Gastrocnemius medialis (tissue), 4 donors: ENCODE measurements at places on chromosomes 6 and 20. TPM values are rescaled to one million over a fixed set of nuclear protein-coding genes. Genes with fewer than 3 reads are reported as not detected.

DNA sequence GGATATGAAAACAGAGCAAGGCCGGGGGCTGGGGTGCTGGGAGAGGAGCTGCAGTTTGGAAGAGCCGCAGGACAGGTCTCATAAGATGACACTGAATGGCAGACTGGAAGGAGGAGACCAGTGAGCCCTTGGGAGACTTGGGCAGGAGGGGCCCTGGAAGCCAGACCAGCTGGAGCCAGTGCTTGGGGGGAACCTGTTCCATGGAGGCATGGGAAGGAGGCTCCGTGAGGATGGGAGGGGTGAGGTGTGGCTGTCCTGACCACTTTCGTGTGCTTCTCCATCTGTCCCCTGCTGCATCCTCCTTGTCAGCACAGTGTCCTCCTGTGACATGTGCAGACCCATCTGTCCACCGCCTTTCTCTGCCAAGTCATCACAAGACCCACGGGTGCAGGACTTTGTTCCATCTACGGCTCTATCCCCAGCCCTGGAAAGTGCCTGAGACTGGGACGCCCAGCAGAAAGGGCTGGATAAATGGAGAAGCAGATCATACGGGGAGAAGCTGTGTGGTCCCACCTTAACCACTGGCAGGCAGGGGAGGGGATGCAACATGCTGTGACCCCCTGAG lies 84.8 kb upstream of the MPC1 start:
- no peaks in the 10 kb centered on the region for H3K36me3 ChIP-seq
- no peak overlapping the region for H3K27ac ChIP-seq
- no peak overlapping the region for H3K4me3 ChIP-seq
- no peaks in the 10 kb centered on the region for H3K27me3 ChIP-seq

DNA sequence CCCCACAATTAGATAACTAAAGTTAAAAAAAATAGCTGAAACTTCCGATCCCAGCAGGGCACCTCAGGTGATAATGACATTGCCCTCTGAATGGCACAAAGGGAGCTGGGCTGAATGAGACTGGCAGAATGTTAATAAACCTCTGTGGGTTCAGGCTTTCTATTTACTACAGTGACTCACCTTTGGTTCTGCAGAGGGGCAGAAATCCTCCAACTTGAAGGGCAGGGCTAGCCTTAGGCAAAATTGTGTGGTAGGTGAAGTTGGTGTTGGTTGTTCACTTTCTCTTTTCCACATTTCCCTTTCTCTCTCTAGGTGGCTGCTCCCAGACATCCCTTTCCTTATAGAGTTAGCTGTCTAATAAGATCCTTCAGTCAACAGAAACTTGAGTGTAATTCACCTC lies 625.2 kb downstream of the EPM2A start:
- no peaks in the 10 kb centered on the region for H3K36me3 ChIP-seq
- H3K4me3 ChIP-seq = no peak overlapping the region
- no peak for DNase-seq
- no peak overlapping the region for H3K27ac ChIP-seq

- no peak overlapping the region for H3K27ac ChIP-seq
- H3K27me3 ChIP-seq = no peaks in the 10 kb centered on the region
- DNase-seq = no peak
- no peaks in the 10 kb centered on the region for H3K4me1 ChIP-seq
- no peaks in the 10 kb centered on the region for H3K36me3 ChIP-seq
- no peak overlapping the region for H3K4me3 ChIP-seq
Measured at GRCh38 chr20:32965581-32966373, 38.5 kb downstream of the SUN5 start.

DNA sequence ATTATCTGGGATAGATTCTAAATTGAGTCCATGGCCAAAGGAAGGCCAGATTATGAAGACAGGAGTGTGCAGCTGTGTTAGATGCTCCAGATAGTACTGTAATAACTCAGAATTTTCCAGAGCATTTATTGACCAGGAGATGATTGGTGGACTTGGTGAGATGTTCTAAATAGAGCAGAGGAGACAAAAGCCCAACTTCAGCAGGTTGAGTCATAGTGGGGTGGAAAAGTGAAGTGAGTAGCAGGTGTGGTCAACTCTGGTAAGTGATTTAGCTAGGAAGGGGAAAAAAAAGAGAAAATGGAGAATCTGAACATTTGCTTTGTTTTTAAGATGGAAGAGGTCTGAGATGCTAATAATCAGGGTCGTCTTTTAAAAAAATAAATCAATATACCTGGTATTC lies 227.4 kb downstream of the TMEM200A start:
- no peak overlapping the region for H3K4me3 ChIP-seq
- H3K4me1 ChIP-seq = no peaks in the 10 kb centered on the region
- DNase-seq = no peak
- H3K36me3 ChIP-seq = no peaks in the 10 kb centered on the region
- no peaks in the 10 kb centered on the region for H3K27me3 ChIP-seq
- H3K27ac ChIP-seq = no peak overlapping the region

DNA sequence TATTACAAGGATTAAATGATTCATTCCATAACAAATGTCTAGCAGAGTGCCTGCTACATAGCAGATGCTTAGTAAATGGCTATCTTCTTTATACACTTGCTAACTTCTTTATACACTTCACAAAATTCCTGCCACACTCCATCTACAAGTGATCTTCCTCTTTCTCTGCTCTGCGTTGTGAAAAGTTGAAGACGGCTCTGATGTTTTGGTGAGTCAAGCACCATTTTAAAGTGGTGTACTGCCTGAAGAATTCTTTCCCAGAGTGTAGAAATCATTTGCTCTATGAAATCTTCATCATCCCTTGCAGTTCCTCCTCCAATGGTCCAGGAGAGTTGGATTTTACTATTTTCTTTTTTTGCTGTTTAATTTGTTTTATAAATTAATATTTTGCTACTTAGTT lies 74.9 kb downstream of the TNFAIP3 start:
- no peaks in the 10 kb centered on the region for H3K4me1 ChIP-seq
- H3K27ac ChIP-seq = no peak overlapping the region
- H3K4me3 ChIP-seq = no peak overlapping the region

DNA sequence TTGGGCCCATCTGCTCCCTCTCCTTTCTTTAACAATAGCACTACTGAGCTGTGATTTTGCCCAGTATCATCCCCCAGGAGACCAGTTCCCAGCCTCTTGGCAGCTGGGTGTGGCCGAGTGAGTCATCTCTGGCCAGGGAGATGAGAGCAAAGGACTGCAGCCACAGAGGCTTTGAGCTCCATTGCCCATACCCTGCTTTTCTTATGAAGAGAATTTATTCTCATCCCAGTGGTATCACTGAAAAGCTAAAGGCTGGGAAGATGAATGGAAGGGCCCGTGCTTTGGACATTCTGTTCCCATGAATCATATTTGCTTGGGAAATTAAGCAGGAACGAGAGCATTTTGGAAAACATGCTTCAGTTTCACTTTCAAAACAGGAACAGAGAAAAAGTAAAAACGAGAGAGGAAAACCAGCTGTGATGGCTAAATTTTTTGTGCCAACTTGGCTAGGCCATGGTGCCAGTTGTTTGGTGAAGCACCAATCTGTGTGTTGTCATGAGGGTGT lies 14.9 kb downstream of the CST3 start:
- H3K27me3 ChIP-seq = no peaks in the 10 kb centered on the region
- peak; percentile 63 for DNase-seq
- H3K4me3 ChIP-seq = peak overlapping the region; percentile 15
- peak overlapping the region; percentile 76 for H3K27ac ChIP-seq
- peaks cover 24% of the 10 kb centered on the region for H3K4me1 ChIP-seq

DNA sequence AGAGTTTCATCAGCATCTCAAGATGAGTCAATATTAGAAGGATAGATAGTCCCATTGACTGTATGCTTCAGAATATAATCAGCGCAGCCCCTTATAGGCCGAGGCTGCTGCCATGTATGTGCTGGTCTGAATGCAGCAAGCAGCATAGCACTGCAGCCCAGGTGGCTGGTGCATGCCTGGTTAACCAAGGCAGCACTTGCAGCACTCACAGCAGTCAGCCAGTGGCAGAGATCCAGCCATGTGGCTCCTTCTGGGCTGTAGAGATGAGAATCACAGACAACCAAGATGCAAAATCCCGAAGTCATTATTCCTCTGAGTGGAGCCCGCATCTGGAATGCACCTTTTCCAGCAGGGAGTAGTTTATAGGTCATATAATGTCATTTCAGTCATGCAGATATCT lies 251.9 kb downstream of the UST start:
- H3K27ac ChIP-seq = no peak overlapping the region
- peaks cover 8% of the 10 kb centered on the region for H3K4me1 ChIP-seq

DNA sequence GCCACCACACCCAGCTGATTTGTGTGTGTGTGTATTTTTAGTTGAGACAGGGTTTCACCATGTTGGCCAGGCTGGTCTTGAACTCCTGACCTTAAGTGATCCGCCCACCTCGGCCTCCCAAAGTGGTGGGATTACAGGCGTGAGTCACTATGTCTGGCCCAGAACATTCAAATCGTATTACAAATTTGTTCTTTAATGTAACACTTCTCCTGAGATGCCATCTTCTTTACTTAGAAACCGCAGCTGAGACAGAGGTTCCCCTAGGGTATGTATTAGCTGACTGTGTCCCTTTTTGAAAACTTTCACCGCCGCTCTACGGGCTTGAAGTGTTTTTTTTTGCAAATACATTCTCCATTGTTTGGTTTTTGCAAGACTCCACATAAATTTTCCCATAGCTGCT lies 62.6 kb downstream of the TOX2 start:
- H3K4me1 ChIP-seq = no peaks in the 10 kb centered on the region
- DNase-seq = no peak
- no peaks in the 10 kb centered on the region for H3K27me3 ChIP-seq

GRCh38 chr6:14079433-14079832 lies 38.1 kb upstream of the CD83 start:
- H3K27ac ChIP-seq = no peak overlapping the region
- H3K4me1 ChIP-seq = no peaks in the 10 kb centered on the region
- no peak for DNase-seq

GRCh38 chr20:3239026-3239866 lies at the start of gene SLC4A11:
Gene SLC4A11, minus strand, starts transcription at chr20:3239190. Its CDS starts 53 bp downstream, at chr20:3239137.
- H3K36me3 ChIP-seq = no peaks in the 10 kb centered on the region
- peaks cover 26% of the 10 kb centered on the region for H3K27me3 ChIP-seq
- no peak for DNase-seq
- peak within 1 kb of the TSS; percentile 63 for H3K4me3 ChIP-seq
- H3K27ac ChIP-seq = peak within 1 kb of the TSS; percentile 74

- H3K27ac ChIP-seq = no peak overlapping the region
- H3K36me3 ChIP-seq = no peaks in the 10 kb centered on the region
Measured at GRCh38 chr6:122804962-122805485, 16.0 kb downstream of the SMPDL3A start.

DNA sequence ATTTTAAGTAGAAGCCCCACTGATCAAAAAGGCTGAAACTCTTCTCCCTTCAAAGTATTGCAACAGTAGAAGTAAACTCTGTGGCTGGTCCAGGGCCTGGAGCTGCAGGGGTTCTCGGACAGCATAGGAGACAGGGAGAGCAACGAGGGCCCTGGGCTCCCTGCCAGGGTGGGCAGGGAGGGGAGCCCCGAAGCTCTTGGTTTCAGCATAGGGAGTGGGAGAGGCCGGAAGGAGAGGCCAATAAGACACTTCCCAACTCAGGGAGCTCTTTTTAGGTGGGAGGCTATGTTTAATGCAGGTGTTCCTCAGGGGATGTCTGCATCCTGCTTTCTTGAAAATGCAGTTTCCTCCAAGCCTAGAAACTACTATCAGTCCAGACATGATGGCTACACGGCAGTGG lies 91.1 kb downstream of the LY86 start:
- no peak for DNase-seq
- no peaks in the 10 kb centered on the region for H3K27me3 ChIP-seq
- H3K4me1 ChIP-seq = peaks cover 3% of the 10 kb centered on the region
- no peak overlapping the region for H3K27ac ChIP-seq
- no peak overlapping the region for H3K4me3 ChIP-seq
- no peaks in the 10 kb centered on the region for H3K36me3 ChIP-seq

GRCh38 chr6:77072694-77073409 lies 390.4 kb downstream of the HTR1B start:
- no peak overlapping the region for H3K4me3 ChIP-seq
- no peak overlapping the region for H3K27ac ChIP-seq
- no peaks in the 10 kb centered on the region for H3K36me3 ChIP-seq
- no peaks in the 10 kb centered on the region for H3K4me1 ChIP-seq
- no peak for DNase-seq

DNA sequence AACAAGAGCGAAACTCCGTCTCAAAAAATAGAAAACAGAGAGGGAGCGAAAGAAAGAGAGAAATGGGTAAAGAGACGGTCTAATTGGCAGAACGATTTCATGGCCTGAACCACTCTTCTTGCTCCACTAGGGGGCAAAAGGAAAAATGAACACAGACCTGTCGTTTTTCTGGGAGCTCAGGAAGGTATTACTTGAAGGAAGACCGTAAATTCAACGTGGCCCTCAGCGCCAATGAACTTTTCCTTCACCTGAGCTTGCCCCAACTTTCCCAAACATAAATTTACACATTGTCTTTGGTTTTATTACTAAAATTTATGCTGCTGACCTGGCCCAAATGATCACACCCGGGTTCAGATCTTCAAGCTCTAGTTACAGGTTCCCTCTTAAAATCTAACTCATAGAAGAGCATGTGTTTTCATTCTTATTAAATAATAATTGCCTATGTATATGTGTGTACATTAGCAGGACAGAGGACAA lies 67.3 kb downstream of the ATP9A start:
- DNase-seq = no peak
- H3K27ac ChIP-seq = no peak overlapping the region
- no peaks in the 10 kb centered on the region for H3K4me1 ChIP-seq
- no peaks in the 10 kb centered on the region for H3K36me3 ChIP-seq
- H3K27me3 ChIP-seq = no peaks in the 10 kb centered on the region

DNA sequence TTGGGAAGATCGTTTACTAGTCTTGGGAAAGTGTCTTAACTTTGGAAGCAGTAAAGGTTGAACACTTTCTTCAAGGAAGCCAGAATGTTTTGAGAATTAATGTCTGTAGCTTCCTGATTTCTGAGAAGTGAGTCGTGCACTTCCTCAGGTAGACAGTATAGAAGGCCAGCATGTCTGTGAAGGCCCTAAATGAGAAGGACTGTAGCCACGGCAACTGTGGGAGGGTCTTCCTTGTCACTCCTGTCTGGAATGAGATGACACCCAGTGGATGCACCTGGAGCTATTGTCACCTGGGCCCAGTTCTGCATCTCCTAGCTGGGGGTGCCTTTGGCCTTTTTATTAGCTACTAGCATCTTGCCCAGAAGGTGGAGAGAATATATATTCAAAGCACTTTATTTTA lies 8.8 kb downstream of the STX16 start:
- H3K36me3 ChIP-seq = no peaks in the 10 kb centered on the region
- H3K4me1 ChIP-seq = peaks cover 54% of the 10 kb centered on the region
- no peaks in the 10 kb centered on the region for H3K27me3 ChIP-seq
- H3K4me3 ChIP-seq = no peak overlapping the region
- DNase-seq = no peak

GRCh38 chr20:60752741-60753420 lies 499.2 kb upstream of the CDH4 start:
- no peaks in the 10 kb centered on the region for H3K36me3 ChIP-seq
- H3K4me1 ChIP-seq = no peaks in the 10 kb centered on the region
- no peaks in the 10 kb centered on the region for H3K27me3 ChIP-seq
- no peak for DNase-seq

The OR2J3 gene
- not detected for total RNA-seq

The SYTL3 gene
- 3.0 TPM for total RNA-seq

The HTR1B gene
- total RNA-seq = not detected

The MEP1A gene
- not detected for total RNA-seq

The OR12D3 gene
- total RNA-seq = not detected

The PNLDC1 gene
- not detected for total RNA-seq

The RBL1 gene
- total RNA-seq = 4.5 TPM

The TDRD6 gene
- total RNA-seq = 1.7 TPM

The BMP7 gene
- not detected for total RNA-seq

The PYGB gene
- total RNA-seq = 17.7 TPM

The RCAN2 gene
- 88.8 TPM for total RNA-seq
